ENCODE measurements at places on chromosomes 6 and 20.

DNA sequence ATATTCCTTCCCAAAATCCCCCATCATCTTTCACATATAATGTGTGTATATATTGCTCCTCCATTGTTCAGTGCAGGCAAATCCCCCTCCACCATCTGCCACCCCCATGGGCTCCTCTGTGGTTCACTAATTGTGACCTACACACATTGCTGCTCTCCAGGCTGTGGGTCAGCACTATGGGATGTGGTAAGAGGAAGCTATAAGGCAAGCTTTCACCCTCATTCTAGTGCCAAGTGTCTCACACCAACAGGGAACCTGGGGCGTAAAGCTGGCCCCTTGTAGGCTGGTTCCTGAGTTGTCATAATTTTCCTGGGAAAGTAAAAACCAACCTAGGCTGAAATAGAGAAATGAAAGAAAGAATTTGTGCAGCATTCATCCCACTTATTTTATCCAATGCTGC is 16.8 kb downstream of the FKBP1A start:
- no peak for DNase-seq

DNA sequence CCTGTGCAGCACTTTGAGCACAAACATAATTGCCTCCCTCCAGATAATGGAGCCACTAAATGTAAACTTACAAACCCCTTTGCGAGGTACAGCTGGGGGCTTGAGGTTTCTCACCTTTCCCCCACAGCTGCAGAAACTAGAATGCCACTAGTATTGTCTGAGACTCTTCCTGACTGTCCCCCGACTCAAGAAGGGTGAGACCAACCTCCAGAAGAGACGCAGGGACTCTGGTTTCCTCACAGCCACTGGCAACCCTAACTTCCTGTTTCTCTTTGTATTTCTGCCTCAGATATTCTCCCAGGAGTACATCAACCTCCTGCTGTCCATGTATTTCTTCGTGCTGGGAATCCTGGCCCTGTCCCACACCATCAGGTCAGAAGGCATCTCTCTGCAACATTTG is 23.6 kb downstream of the HM13 start:
- no peak for DNase-seq

GRCh38 chr20:44495802-44496481 is 20.3 kb downstream of the TTPAL start:
- DNase-seq: no peak

DNA sequence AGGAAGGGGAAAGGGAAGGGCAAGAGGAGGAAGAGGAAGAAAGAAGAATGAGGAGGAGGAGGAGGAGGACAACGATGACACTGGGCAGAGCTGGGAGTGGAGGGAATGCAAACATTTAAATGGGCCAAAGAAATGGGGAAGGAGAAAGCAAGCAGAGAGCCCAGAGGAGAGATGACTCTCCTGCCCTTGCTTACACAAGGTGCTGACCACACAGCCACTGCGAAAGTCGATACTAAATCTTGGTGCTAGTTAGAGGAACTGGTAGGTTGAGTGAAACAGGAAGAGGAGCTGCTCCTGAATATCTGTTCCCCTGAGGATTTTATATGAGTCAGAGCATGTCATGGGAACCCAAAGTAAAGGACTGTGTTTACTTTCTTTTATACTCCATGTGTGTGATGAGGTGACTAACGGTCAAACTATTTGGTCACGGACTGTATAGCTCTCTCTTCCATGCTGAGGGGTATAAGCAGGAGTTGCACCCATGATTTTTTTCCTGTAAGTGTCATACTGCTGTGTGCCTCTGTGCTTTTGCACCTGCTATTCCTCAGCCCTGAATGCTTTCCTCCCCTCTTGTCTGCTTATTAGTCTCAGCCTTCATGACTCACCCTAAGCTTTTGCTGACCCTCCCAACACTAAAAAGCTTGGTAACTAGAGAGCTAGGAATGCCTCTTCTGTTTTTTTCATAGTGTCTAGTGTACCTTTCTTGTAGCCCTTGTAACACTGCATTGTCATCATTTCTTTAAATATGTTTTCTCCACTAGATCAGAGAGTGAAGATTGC is 9.5 kb upstream of the PAQR8 start:
- no peak for DNase-seq

DNA sequence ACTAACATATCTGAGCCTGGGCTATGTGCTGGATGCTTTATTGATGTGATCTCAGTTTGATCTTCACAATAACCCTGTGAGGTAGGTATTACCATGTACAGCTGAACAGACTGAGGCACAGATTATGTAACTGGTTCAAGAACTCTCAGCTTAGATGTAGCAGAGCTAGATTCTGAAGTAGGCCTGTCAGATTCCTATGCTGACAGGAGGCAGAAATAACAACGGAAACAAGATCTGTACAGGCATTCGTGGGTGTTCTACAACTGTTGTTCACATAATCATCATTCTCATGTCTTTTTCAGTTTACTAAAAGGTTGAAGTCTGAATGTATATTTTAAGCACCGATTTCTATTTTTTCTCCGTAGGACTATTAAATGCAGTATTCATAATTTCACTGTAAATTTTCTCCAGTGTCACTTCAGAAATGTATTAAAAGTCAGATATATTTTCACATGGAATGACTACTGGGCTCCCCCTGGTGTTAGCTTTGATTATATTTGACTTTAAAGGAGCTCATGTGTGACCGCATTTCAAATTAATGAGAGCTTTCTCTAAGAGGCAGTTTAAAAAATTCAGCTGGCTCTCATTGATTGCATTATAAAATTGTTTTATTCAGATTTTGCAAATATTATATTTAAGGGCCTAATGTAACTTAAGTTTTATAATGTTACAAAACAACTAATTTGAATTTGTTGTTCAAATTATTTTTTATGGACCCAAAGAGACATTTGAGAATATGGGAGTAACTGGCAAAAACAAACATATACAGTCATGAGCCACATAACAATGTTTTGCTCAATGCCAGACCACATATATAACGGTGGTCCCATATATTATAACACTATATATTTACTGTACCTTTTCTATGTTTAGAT is 36.4 kb upstream of the SLC17A4 start:
- DNase-seq: no peak

DNA sequence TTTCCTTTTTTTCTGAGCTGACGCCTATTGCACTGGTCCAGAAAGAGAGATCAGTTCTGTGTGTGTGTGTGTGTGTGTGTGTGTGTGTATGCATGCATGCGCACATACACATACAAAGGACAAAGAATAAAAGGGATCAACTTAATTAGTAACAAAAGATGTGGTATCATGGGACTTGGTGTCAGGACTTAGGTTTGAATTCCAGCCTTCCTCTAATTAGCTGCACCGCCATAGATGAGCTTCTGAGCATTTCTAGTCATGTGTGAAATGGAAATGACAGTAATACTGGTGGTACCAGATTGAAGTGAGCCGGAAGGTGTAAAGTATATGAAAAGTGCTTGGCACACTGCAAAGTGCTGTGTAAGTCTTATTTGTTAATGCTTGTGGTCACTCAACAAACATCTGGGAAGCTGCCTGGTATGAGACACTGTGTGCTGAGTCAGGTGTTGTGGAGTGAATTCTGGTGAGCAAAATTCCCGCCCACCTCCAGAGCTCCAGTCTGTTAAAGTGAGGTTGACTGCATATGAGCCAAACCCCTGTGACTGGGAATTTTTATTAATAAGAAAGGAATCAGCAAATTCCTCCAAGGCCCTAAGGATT is 12.4 kb downstream of the DAAM2 start:
- no peak for DNase-seq

GRCh38 chr6:153634416-153634815 is 404.6 kb upstream of the OPRM1 start:
- no peak for DNase-seq

DNA sequence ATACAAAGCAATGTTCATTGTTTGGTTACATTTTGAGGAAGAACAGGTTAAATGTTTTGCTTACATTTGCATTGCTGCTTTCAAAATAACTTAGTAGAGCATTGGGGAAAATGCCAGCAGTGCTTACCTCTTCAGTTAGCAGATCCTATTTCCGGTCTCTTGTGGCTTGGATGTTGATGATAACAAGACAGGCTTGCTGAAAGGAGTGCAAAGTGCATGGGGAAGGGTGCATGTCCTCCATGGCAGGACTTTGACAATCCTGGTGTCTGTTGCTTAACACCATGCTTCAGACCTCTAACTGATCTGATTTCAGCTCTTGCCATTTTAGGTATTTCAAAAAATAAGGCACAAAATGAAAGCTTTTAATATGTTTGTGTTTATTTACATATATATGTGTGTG is 21.1 kb downstream of the TPD52L1 start:
- no peak for DNase-seq

- no peak for DNase-seq
These were observed 12.8 kb downstream of the ZDHHC14 start for GRCh38 chr6:157393669-157394327.

DNA sequence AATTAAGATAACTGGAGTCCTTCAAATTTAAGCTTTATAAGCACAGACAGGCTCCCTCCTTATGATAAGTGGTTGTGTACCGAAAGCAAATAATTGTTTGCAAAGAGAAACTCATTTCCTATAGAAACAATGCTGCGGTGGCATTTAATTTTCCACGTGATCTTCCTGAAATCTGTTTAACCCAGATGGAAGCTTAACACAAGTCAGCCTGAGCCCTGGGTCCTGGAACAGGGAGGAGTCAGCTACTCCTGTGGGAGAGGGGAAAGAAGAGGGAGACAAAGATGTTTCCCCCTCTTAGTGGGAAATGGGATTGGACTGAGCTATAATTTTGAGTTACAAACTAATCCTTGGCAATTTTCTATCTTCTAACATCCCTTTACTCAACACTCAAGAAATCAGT is 136.5 kb downstream of the ELOVL4 start:
- DNase-seq: peak; percentile 56

Measured in NCI-H1092 (cell line).